ENCODE measurements at places on chromosomes 12 and 14. TPM values are rescaled to one million over a fixed set of nuclear protein-coding genes. Genes with fewer than 3 reads are reported as not detected.

The PAPLN gene
- 13.3 TPM for total RNA-seq

The TMTC1 gene
- total RNA-seq, result 22.3 TPM

The INSM2 gene
- not detected for total RNA-seq

DNA sequence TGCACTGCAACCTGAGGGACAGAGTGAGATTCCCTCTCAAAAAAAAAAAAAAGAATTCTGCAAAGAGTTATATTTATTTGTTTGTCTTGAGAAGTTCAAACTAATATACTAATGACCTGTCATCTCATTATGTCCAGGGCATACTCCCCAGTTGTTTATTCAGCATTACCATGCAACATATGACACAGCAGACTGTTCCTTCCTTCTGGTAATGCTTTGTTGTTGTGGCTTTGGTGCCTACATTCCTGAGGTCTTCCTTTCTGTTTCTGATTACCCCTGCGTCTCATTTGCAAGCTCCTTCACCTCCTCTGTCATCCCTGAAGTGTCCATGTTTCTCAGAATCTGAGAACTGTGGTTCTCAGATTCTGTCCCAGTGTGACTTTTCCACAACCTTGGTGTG, 55.3 kb downstream of the DERA start:
- DNase-seq, result no peak
- no peak overlapping the region for H3K4me3 ChIP-seq
- no peaks in the 10 kb centered on the region for H3K27me3 ChIP-seq
- H3K4me1 ChIP-seq, result no peaks in the 10 kb centered on the region
- H3K36me3 ChIP-seq, result no peaks in the 10 kb centered on the region

The NXPH4 gene
- not detected for total RNA-seq

The FNTB gene
- 15.8 TPM for total RNA-seq

- H3K27me3 ChIP-seq, result no peaks in the 10 kb centered on the region
- DNase-seq, result no peak
- no peaks in the 10 kb centered on the region for H3K36me3 ChIP-seq
- no peak overlapping the region for H3K27ac ChIP-seq
- H3K4me1 ChIP-seq, result no peaks in the 10 kb centered on the region
Observed at GRCh38 chr12:115398311-115398781, 714.4 kb upstream of the TBX3 start.

GRCh38 chr12:121873216-121873569, 14.5 kb upstream of the HPD start:
- H3K4me1 ChIP-seq, result no peaks in the 10 kb centered on the region
- H3K27me3 ChIP-seq, result no peaks in the 10 kb centered on the region
- no peak overlapping the region for H3K4me3 ChIP-seq
- DNase-seq, result no peak
- H3K27ac ChIP-seq, result no peak overlapping the region
- no peaks in the 10 kb centered on the region for H3K36me3 ChIP-seq

DNA sequence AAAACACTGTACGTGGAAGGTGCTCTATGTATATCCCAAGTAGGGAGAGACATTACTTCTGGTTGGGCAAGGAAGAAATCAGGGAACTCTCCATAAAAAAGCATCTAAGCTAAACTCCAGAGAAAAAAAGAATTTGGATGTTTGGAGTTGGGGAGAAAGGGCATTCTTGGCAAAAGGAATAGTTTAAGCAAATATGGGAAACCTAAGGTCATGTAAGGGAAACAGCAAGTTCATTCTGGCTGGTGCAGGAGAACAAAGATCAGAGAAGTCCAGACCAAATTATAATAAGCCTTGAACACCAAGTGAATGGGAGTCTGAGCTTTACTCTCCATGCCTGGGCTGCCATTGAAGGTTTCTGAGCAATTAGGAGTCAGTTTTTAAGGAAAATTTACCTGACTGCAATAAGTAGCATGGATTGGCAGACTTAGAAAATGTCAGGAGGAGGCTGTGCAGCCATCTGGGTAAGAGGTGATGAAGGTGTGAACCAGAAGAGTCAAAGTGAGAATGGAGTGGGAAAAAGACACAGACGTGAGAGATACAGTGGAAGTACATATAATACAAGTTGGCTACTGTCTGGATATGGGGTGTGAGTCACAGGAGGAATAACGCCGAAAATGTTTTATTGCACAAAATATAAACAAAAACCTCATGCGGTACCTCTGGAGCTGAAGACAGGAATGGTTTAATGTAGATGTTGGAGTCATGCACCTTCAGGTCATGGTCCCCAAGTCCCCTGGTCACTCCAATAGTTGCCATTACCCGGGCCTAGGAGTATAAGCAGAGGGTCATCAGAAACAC, 222.6 kb downstream of the MON2 start:
- H3K4me3 ChIP-seq, result no peak overlapping the region
- H3K27ac ChIP-seq, result no peak overlapping the region
- no peak for DNase-seq
- H3K36me3 ChIP-seq, result no peaks in the 10 kb centered on the region
- peaks cover 2% of the 10 kb centered on the region for H3K4me1 ChIP-seq

Data from ovary (tissue), 10 donors.